Glutamatergic neuron (in vitro differentiated cells): ENCODE measurements at places on chromosomes 13 and 19.
A peak's percentile ranks its signal among the peaks of the same experiment; 100 is the strongest.

DNA sequence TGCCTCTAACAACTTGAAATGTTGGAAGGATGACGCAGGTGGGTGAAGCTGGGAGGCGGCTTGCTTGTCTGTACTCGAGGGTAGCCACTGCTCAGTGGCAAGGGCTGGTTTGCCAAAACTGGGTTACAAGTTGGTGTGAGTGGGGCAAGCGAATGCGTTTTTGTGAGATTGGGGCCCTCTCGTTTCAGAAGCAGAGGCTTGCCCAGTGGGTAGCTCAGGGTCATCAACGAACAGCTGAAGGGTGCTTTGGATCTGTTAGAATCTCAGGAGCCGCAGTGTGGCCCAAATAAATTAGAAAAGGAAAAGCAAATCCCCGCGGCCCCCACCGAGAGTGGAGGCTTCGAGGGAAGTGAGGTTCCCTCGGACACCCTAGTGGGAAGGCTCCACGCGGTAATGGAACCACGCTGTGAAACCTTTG, 7.3 kb downstream of the ATP4B start:
- DNase-seq, result peak; percentile 3

GRCh38 chr13:43908156-43909126, 28.7 kb downstream of the LACC1 start:
- no peak for DNase-seq

DNA sequence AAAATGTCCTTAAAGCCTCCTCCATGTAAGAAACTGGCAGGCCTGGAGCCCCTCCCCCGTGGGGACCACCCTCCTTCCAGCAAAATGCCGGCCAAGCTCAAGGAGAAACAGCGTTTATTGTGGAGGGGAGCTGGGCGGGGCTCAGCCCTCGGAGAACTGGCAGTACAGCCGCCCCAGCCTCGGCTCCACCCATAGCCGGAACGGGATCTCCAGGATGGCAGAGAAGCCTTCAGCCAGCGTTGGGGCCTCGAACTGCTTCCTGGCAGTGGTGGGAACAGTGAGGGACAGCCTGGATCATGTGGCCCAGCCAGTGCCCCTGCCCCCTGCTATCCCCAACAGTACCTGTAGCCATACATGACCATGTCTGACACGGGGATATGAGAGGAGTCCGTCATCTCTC, 6.3 kb downstream of the PNKP start:
- DNase-seq, result no peak

GRCh38 chr19:45922281-45922680, 7.7 kb upstream of the NANOS2 start:
- DNase-seq, result no peak

DNA sequence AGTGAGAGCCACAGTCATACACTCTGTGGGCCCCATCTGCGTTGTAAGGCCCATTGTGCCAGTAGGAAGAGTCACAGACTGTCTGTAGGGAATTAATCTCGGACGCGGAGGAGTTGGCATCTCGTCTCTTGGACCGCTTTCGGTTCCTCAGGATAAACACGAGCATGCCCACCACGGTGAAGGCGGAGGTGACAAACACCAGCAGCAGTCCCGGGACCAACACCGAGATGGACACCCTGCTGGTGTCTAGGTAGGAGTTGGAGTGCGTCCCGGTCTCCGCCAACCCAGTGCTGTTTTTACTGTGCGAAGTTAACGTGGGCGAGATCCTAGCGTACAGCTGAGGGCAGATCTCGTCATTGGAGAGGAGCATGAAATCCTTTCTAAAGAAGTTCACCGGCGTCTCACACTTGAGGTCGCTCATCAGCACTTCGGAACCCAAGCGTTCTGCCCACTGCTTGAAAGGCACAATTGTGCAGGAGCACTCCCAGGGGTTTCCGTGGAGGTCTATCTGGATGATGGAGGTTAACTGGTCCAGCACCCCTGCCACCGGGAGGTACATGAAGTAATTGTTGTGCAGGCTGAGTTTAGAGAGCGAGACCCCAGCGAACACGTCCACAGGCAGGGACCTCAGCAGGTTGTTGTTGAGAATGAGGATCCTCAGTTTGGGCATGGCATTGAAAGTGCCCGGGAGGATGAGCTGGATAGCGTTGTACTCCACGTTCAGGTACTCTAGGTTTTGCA, 2.7 kb downstream of the SLITRK1 start:
- peak; percentile 37 for DNase-seq

GRCh38 chr19:15629003-15629880, 11.5 kb upstream of the CYP4F3 start:
- DNase-seq, result peak; percentile 80

GRCh38 chr13:21850013-21851006, 179.4 kb downstream of the FGF9 start:
- no peak for DNase-seq

DNA sequence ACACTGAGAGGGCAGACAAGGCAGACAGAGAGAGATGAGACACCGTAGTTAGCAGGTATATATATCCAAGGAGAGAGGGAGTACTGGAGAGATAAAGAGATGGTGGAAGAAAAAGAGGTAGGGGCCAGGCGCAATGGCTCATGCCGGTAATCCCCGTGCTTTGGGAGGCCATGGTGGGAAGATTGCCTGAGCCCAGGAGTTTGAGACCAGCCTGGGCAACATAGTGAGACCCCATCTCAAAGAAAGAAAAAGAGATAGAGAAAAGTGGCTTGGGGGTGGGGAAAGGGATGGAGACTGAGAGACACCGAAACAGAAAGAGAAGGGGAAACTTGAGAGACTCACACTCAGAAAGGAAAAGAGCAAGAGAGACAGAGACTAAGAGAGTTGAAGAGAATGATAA, 2.5 kb downstream of the RAB4B start:
- DNase-seq, result no peak

- DNase-seq, result no peak
Measured at GRCh38 chr13:60047918-60048317, 115.8 kb downstream of the DIAPH3 start.

DNA sequence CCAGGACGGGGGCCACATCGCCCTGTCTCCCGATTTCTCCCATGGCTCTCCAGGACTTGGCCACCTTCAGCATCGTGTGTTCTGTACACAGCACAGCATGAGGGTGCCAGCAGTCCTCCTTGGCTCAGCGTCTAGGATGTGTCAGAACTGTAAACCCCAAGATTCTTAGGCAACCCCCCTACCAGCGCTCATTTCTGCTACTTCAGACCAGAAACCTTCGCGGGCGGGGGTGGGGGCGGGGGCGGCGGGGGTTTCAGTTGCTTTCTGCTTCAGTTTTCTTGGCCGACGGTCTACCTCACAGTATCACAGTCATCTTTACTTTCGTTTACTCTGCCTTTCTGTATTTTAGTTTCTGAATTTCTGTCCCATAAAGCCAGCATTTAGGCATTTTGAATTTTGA, 82.4 kb downstream of the GGACT start:
- DNase-seq, result no peak

DNA sequence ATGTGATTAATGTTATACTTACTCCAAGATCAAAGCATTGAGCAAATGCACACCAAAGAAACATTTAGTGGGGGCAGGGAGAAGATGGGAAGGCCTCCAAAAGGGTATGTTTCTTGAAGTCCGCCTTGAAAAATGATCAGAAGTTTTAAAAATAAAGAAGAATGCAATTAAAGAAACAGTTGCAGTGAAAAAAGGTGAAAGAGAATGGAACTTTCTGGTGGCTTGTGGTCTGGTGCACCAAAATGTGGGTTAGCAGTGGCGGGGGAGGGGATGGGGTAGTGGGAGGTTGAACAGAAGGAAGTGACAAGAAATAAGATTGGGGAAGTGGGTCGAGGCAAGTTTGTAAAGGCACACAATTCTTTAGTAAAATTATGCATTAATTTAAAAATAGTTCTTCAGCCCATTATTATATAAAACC, 2.5 kb downstream of the LCP1 start:
- DNase-seq, result no peak

DNA sequence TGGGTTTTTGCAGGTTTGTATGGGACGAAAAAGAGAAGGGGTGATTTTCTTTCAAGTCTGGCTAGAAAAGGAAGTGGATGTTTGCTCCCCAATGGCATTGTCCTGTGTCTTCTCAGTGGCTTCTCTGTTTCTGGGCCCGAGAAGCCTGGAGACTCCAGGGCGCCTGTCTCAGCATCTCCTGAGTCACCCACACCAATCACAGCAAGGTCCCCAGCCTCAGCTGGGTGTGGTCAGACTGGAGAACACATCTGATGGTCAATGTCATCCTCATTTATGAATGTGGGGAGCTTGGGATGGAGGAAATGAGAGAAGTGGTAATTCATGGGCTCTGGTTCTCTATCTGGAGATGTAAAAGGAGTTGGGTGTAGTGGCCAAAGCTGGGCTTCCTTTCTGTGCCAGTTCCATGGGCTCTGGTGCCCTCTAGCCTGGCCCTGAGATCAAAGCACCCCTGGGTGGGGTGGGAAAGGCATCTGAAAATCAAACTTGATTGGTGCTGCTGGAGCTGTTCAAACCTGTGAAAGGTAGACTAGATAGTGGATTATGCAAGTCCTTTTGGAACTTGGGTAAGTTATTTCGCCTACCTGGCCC, 13.4 kb downstream of the RASL11A start:
- DNase-seq, result no peak

DNA sequence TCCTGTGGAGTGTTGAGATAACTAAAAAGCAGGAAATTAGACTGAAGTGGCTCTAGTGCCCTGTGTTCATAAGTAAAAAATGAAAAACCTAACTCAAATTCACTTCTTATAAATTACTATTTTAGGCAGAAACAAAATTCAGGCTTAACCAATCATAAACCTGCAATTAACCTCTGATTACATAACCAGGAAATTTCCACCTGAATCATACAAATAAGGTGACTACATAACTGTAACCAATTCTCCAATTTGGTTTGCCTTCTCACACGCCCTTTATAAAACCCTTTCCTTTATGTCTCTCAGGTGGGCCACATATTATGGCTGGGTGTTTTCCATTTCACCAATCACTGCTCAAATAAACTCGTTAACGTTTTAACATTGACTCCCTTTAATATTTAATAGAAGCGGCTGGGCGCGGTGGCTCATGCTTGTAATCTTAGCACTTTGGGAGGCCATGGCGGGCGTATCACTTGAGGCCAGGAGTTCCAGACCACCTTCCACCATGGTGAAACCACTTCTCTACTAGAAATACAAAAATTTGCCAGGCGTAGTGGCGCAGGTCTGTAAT, 22.9 kb upstream of the ZNF724 start:
- no peak for DNase-seq

DNA sequence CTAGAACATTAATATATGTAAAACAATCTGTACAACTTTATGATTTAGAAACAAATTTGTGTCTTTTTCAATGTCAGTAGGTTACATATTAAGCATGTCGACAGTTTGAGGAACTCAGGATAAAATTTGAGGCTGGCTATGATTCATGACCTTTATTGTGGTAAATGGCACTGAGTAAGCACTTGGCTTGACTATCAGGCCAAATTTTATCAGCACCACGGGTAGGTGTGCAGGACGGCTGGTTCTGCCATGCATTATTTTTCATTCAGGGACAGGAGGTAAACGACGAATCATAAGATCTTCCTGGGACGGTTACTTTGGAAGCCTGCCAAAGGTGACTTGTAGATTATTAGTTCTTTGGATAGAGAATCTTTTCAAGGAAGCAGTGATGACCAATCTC, 19.9 kb upstream of the CYP4F8 start:
- no peak for DNase-seq

DNA sequence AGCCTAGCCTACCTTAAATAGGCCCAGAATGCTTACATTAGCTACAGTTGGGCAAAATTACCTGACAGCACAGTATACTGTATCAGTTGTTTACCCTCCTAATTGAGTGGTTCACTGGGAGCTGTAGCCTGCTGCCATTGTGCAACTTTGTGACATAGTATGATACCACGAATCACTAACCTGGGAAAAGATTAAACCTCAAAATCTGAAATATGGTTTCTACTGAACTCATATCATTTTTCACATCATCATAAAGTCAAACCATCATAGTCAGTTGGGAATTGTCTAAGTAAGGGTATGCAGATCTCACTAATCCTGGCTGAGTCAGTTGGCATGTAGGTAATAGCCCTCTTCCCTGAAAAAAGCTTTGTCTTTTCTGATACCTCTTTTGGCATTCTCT, 9.2 kb downstream of the PAN3 start:
- DNase-seq, result no peak

GRCh38 chr13:79385694-79386093, 20.4 kb downstream of the RBM26 start:
- DNase-seq, result no peak

DNA sequence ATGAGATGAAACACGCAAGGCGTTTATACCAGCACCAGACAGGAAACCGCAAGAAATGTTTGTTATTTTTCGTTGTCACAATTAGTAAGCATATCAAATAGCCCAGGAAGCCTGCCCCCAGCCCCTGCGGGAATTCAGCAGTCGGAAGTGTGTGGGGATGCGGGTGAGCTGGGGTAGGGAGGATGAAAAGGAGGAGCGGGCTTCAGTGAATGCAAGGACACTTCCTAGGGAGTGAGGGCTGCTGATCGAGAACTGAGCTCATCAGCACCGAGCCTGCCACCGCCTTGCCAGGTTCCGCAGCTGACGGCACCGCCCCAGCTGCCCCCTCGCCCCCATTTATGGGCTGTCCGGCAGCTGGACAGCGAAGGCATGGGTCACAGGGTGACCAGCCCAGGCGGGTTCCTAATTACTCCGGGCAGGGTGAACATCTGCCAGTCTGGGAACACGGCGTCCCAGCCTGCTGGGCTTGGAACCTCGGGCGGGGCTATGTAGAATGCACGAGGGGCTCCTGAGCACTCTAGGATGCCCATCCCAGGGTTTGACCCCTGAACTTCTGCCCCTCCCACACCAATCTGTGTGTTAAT, 1.6 kb upstream of the BEST2 start:
- DNase-seq, result peak; percentile 45
